ENCODE measurements at places on chromosomes 6 and 20. TPM values are rescaled to one million over a fixed set of nuclear protein-coding genes. Genes with fewer than 3 reads are reported as not detected.

Gene TRAPPC3L
- not detected for total RNA-seq

Gene ID4
- total RNA-seq, result 16.8 TPM

Gene BTN1A1
- total RNA-seq, result not detected

Gene TMEM170B
- total RNA-seq, result 4.9 TPM

Gene CITED2
- 228 TPM for total RNA-seq
